ENCODE measurements at places on chromosomes 2 and 18. TPM values are rescaled to one million over a fixed set of nuclear protein-coding genes. Genes with fewer than 3 reads are reported as not detected.

The POTEJ gene
- total RNA-seq: not detected

The IL1R2 gene
- total RNA-seq: 2.7 TPM

The KLHL14 gene
- total RNA-seq: not detected

The SERPINB13 gene
- not detected for total RNA-seq

The UGT1A3 gene
- not detected for total RNA-seq

The SERPINB11 gene
- not detected for total RNA-seq

The RNU2-63P gene
- not detected for total RNA-seq

The EGR4 gene
- total RNA-seq: not detected

The MEP1B gene
- total RNA-seq: not detected

The TRAK2 gene
- total RNA-seq: 44.5 TPM

The CD207 gene
- total RNA-seq: 0.49 TPM

The DSEL gene
- total RNA-seq: 5.0 TPM

Measured in psoas muscle (tissue), 8 donors.